HTR-8/SVneo (cell line): ENCODE measurements at places on chromosomes 11 and 22.

DNA sequence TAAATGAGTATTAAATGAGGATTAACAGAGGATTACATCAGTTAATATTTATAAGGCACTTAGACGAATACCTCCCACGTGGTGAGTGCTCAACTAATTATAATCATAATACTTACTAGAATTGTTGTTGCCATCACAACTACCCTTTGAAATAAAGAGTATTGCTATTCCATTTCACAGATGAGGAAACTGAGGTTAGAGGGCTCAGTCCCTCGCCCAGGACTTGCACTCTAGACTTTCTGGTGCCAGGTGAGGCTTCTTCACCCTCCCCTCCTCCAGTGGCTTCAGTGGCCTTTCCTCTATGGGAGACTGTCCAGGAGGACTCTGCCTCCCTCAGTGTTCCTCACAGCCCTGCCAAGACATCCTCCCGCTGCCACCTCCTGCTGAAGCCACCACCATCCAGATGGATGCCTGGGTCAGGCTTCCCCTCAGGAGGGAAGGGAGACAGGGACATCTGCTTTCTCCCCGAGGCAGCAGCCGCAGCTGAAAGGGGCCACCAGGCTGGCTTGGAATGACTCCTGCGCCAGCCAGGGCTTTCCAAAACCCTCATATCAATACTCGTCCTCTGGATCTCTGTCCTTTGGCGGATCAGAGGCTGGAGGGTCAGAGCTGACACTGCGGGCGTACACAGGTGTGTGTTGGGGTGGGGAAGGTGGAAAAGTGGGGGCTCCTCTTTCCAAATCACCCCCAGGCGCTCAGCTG, 580.1 kb downstream of the BUD13 start:
- no peak for DNase-seq

GRCh38 chr11:103031834-103032233, 60.1 kb downstream of the DCUN1D5 start:
- no peak for DNase-seq

GRCh38 chr11:94806014-94806413, 37.9 kb downstream of the AMOTL1 start:
- DNase-seq: no peak

DNA sequence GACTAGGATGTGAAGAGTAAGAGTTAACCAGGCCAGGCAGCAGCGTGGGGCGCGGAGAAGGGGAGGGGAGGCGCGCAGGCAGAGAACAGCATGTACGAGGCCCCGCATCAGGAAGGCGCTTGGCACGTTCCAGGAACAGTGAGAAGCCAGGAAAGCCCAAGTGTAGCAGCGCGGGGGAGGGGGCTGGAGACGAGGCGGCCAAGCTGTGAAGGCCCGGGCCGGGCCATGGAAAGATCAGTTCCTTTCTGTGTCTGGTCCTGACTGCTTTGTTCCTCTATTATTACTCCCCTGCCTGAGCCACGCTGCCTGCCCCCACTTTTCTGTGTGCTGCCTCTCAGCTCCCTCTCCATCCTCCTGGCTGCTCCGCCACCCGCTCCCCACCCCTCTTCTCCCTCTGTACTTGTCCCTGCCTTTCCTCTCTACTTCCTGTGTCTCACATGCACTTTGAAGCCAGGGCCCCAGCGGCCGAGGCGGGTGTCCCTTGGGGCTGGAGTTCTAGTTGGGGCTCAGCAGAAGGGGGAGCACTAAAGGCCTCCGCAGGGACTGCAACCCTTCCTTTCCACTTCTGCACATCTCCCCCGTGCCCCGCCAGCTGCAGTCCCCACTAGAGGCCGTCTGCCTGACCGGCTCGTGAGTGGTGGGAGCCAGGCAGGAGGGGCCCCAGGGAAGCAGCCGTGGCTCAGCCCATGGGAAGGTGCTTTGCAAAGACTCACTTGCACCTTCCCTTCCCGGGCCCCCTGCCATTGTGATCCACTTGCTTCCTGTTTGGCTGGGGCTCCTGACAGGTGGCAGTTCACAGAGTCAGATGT, 63.7 kb downstream of the PRDM11 start:
- no peak for DNase-seq
